COR-L47 (cell line): ENCODE measurements at places on chromosomes 16 and 17.

DNA sequence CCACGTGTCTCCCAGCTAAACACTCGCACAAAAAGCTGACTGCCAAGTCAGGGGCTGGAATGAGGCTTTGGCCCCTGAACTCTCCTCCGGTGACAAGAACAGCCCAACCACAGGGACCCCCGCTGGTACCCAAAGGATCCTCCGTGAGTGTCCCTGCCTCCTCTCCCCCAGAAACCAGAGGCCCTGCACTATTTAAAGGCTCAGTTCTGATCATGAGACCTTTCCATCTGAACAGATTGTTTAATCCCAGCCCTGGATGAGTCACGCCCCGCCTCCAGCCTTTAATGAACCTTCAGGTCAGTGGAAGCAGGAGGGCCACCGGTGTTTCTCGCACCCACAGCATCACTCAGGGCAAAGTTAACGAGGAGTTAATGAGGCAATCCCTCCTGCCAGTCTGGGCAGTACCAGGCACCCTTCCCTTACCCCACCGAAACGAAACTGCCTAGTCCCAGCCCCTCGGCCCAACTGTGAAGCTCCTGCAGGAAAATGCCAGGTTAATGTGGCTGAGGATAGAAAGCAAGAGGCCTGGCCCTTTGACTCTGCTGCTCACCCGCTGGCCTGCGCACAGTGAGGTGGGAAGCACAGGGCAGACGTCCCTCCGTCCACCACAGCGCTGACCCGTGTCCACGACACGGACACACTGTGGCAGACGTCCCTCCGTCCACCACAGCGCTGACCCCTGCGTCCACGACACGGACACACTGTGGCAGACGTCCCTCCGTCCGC, 32.4 kb downstream of the TIMM22 start:
- no peak for DNase-seq

- DNase-seq: no peak
Measured at GRCh38 chr17:21286909-21287702, 2.6 kb downstream of the MAP2K3 start.

DNA sequence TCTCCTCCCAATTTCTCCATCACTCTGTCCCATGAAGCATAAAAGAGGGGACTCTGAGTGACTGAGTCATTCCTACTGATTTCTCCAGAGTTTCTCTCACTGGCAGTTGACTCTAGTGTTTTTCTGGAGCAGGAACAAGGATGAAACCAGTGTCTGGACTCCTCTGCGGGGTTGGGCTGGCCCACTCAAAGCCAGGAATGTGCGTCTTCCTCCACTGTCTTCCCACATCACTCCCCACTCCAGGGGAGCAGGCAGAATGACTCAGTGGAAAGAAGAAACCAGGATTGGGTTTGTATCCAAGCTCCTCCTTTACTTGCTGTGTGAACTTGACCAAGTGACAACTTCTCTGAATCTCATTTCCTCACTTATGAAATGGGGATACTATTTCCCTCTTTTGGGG, 497.5 kb upstream of the SALL1 start:
- DNase-seq: no peak

DNA sequence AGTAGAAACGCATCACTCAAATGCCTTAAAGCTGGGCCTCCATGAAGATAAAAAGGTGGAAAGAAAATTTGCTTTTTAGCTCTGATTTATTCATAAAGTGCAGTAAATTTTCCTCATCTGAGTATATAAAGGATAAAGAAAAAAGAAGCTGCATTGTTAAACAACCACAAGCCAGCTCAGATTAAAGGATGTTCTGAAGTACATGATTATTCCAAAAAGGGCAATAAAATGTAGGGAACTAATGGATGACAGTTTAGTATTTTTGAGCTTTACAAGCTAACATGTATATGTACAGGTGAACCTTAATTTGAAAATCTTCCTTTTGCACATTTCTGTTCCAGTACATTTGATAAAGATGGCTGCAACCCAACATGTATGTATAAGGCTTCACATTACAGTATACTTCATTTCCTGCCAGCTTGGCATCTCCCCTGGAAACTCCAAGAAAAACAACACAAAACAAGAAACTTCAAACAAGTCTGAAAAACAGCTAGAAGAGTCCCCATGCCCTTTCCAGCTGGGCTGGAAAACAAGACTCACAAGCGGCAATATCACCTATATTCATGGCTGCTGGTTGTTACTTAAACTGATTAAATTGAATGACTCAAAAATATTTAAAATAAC, 225.7 kb downstream of the CEP112 start:
- DNase-seq: no peak

DNA sequence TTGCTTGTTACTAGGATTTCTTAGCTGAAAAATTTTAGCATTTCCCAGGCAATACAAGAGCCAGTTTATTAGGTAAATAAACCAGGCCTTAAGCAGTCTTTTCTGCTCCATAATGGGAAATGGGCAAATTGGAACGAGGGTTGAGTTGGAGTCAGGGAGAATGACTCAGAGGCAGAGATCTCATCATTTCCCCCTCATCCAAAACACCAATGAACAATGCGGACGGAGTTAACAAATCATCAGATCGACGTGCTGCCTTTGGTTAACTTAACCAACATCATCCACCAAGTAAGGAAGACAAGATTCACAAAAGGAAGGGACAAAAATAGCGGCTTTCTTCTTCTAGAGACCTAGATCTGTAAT, 243.5 kb downstream of the STX8 start:
- DNase-seq: no peak

- DNase-seq: peak; percentile 55
Measured at GRCh38 chr16:12538667-12539091, 265.0 kb downstream of the CPPED1 start.

GRCh38 chr17:41226051-41226450, 397 bp upstream of the KRTAP9-2 start:
- no peak for DNase-seq

DNA sequence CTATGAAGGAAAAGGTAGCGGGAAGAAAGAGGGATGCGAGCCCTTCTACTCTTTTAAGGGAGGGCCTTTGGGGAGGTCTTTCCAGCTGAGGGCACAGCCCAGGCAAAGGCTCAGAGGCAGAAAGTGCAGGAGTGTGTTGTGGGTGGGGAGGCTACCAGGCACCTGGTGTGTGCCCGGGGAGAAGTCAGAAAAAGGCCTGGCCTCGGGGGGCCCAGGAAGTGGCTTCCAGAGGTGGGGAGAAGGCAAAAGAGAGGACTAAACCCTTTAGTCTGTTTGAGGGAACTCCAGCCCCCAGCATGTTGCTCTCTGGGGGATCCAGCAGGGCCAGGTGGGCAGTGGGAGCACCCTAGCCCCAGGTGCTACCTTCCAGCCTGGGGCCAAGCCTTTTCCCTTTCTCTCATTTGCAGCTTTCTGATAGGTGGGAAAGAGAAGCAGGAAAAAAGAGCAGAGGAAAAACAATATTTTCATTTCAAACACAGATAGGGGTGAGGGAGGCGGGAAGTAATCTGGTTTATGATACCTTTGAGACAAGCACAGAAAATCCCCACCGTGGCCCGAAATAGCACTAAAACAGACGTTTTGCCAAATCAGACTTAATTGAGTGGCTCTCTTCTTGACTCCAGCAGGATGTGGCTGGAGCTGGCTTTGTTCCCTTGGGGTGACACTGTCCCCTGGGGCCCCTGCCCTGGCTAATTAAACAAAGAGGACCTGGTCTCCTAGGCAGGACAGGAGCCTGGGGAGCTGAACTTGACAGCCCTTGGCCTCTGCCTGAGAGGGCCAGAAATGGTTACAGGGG, 10.4 kb downstream of the RAI1 start:
- no peak for DNase-seq

DNA sequence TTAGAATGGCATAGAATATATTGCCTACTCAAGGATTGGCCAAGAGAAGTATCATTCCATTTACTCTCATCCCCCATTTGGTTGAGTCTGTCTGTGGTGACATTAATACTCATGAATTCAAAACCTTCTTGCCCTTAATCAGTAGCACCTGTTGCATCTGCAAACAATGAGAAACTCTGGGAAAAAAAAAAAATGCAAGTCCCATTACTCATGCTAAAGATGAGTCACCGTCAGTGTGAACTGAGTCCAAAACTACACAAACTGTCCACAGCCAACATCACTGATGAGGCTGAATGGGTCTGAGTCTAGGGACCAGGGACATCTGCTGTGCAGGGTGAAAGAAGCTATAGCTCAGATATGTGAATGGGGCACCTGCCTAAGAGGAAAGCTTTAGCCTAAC, 96.9 kb upstream of the ADAMTS18 start:
- DNase-seq: no peak

DNA sequence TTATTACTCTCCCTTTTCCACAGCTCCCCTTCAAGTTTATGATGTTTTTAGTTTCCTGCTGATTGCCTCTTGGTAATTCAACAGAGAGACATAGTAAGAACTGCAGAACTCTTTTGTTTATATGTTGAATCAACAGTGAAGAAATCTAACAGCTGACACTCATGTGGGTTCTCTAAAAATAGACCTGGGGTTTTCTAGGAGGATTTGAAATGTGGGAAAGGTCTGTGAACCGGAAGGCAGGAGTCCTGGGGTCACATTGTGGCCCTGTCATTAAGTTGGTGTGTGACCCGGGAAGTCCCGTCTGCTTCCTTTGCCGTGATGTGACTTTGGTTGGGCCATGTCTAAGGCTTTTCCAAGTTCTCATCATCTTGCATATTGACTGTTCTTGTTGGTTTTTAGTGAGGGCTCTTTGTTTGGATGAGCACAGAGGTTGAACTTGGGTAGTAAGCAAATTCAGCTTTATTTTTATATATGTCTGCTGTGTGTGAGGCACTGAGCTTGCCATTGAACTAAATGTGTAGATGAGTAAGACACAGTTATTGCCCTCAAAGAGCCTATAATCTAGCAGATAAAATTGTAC, 48.5 kb upstream of the HS3ST3A1 start:
- no peak for DNase-seq

DNA sequence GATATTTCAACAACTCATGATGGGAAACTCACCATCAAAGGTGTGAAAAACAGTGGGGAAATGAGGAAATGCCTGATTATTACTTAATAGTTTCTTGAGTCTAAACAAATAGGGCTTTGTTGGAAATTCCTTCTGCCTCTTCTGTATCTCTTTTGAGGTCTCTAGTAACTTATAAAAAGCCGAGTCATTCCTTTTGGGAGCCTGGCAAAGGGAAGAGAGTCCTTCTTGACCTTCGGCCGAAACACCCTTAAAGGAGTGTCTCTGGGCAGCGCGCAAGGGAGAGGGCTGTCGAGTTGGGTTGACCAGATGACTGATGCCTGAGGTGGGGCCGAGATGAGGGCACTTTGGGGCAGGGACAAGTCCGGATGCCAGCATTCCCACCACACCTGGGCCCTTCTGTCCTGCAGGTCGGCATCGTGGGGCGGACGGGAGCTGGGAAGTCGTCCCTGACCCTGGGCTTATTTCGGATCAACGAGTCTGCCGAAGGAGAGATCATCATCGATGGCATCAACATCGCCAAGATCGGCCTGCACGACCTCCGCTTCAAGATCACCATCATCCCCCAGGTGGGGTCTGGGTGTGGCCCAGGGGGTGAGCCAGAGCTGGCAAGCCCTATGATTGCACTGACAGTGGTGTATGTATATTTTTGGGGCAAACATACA, 89.2 kb downstream of the ABCC6 start:
- no peak for DNase-seq

DNA sequence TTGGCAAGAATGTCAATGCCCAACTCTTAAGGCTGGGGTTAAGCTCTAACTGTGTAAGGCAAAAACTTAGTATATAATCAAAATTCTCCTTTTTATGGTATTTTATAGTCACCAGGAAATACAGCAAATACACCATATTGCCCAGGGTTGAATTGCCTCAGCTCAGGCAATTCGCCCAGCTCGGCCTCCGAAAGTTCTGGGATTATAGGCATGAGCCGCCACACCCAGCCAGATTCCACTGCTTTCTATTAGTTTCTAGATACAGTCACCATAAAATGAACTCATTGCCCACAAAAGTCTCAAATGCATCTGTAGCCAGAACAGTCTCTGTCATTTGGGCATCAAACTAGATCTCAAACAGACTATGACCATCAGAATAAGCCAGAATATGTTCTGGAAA, 238.7 kb upstream of the TOX3 start:
- DNase-seq: no peak

- no peak for DNase-seq
Measured at GRCh38 chr16:54720259-54720658, 210.4 kb upstream of the IRX5 start.

DNA sequence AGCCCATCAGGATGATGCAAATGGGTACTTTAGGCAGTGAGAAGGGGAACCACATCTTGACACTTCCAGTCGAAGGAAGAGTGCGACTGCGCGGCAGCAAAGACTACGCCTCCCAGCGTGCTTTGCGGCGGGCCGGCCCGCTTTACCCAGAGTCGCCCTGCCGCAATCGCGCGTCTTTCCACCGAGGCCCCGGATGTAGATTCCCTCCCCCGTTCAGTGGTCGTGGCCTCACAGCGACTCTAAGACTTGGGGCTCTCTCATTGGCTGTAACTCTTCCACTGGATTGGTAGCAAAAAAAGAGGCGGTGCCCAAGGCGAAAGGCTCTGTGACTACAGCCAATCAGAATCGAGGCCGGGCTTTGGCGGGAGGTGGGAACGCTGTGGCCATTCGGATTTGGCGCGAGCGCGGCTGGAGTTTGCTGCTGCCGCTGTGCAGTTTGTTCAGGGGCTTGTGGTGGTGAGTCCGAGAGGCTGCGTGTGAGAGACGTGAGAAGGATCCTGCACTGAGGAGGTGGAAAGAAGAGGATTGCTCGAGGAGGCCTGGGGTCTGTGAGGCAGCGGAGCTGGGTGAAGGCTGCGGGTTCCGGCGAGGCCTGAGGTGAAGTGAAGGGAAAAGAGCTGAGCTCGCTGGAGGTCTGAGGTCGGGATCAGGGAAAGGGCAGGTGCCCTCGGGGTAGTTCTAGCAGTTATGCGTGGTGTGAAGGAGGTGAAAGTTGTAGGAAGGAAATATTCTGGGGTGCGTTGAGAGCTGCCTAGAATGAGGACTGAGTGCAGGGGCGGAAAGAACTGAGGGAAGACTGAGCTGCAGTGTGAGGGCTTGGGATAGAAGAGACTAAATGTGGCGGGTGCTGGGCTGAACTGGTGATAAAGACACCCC, at the start of gene CDC6:
Gene CDC6 (plus strand): TSS at position 386 of the 876 bp plus-strand sequence. CDS start 1,542 bp downstream, outside the sequence.
- DNase-seq: peak; percentile 99

DNA sequence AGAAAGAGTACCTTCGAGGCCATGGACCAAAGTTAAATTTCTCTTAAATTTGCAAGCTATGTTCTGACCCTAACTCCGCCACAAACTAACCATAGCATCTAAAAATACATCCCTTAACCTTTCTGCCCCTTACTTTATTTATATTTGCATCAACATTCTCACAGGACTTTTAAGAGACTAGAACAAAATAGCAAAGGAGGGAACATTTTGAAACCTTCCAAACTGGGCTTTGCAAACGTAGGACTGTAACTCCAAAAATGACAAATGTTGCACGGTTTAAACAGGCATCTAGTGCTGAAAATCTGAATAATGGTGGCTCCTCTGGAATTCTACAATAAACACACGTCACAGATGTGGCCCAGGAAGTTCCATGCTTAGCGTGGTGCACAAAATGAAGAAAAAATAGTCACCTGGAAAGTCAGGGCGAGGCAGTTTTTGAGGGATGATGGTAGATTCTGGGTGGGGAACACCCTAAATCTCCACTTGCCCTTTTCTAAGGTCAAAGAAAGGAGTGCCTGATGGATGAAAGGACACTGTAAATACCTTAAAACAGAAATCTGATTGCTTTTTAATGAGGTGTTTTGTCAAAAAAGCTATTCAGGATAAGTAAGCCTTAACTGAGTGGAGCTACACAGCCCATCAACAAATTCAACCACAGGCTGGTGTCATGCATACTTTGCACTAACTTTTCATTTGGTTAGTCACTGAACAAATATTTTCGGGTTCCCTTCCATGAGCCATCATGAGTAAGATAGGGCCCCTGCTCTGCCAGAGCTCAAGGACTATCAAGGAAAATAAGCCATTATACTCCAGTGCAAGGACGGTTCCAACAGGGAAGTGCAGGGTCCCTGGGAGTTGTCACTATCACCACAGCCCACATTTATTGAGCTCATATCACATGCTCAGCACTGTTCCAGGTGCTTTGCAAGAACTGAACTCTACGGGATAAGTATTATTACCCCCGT, 21.2 kb downstream of the ARHGAP17 start:
- no peak for DNase-seq
